ENCODE measurements at places on chromosomes 6 and 20.
A peak's percentile ranks its signal among the peaks of the same experiment; 100 is the strongest.

DNA sequence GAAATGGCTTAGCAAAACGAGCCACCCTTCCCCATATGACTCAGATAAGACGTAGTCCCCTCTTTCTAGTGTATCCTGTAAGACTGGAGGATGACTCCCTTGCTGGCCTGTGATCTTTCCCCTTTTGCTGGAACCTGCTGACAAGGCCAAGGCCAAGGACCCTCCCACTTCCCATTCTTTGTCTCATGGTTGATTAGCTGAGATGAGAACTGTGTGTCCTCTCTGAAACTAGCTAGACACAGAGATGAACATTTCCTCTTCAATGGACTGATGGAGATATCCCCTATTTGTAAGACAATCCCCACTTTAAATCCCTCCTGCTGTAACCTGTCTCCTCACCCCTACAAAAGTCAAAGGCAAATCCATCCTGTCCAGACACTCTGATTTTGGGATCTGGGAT lies 33.4 kb upstream of the SCRT2 start:
- DNase-seq, result no peak

GRCh38 chr6:145286916-145287315 lies 448.4 kb downstream of the EPM2A start:
- no peak for DNase-seq

DNA sequence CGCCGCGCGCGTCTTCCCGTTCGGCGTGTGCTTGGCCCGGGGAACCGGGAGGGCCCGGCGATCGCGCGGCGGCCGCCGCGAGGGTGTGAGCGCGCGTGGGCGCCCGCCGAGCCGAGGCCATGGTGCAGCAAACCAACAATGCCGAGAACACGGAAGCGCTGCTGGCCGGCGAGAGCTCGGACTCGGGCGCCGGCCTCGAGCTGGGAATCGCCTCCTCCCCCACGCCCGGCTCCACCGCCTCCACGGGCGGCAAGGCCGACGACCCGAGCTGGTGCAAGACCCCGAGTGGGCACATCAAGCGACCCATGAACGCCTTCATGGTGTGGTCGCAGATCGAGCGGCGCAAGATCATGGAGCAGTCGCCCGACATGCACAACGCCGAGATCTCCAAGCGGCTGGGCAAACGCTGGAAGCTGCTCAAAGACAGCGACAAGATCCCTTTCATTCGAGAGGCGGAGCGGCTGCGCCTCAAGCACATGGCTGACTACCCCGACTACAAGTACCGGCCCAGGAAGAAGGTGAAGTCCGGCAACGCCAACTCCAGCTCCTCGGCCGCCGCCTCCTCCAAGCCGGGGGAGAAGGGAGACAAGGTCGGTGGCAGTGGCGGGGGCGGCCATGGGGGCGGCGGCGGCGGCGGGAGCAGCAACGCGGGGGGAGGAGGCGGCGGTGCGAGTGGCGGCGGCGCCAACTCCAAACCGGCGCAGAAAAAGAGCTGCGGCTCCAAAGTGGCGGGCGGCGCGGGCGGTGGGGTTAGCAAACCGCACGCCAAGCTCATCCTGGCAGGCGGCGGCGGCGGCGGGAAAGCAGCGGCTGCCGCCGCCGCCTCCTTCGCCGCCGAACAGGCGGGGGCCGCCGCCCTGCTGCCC lies 1.1 kb downstream of the SOX4 start:
- DNase-seq, result peak; percentile 64

DNA sequence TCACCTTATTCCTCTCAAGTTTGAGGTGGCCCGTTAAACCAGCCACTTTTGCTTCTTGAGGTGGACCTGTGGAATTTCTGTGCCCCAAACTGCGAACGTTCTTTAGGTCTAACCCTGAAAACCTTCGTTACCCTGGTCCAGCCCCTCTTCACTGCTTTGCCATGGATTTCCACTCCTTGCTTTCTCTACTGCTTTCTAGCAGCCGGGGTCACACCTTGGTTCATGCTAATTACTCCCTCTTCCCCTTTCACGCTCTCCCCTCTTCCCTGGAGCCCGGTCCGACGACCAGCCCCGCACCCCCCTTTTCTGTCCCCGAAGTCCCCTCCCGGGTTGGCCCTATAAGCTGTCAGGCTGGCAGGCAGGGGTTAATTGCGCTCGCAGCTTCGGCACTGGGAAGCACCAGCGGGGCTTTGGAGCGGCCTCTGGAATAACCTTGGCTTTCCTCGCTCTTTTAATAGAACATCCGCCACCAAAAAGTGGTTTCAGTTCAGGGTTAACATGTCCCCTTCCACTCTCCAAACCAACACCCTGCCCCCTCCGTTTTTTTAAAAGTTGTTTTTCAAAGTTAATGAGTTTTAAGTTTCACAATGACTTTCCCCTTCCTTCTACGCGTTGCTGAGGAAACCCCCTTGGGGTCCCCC lies 1.4 kb upstream of the HIVEP1 start:
- peak; percentile 38 for DNase-seq

DNA sequence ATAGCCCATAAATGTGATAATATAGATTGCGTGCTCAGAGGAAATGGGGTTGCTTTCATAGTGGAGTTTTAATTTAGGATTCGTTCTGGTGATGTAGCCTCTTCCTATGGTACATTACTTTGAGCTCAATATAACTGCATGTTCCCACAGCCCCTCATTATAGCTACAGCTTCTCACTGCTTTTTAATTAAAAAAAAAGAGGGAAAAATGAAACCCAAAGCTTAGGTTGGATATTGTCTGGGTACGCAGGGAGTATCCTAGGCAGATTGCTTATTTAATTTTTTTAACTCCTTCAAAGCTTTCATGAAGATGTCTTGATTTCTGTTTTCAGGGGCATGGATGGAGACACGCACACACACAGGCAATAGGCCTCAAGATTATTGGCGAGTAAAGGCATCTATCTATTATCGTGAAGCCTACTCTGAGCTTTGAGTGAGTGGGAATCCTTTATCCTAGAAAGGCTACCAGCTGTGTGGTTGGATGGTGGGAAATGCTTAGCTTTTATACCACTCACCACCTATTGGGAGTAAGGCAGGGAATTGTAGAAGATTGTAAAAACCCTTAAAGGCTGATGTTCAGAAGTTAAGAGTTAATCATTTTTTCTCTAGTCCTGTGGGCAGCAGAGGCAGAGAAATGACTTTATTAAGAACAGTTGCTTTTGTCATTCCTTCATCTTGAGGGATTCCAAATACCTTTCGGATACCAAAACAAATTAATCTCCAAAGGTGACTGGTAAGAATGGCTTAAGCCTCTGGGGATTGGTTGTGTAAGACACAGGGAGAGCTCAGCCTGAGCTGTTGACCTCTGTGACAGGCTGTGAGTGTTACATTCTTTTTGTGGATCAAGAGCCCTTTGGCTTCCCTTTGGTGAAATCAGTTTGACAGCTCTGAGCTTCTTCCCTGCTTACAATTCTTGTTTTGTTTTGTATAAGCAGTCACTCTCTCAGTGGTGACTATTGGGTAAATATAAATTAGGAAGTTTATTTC lies 33.4 kb downstream of the CTNNBL1 start:
- no peak for DNase-seq

GRCh38 chr6:163588220-163588919 lies 173.9 kb downstream of the QKI start:
- no peak for DNase-seq

DNA sequence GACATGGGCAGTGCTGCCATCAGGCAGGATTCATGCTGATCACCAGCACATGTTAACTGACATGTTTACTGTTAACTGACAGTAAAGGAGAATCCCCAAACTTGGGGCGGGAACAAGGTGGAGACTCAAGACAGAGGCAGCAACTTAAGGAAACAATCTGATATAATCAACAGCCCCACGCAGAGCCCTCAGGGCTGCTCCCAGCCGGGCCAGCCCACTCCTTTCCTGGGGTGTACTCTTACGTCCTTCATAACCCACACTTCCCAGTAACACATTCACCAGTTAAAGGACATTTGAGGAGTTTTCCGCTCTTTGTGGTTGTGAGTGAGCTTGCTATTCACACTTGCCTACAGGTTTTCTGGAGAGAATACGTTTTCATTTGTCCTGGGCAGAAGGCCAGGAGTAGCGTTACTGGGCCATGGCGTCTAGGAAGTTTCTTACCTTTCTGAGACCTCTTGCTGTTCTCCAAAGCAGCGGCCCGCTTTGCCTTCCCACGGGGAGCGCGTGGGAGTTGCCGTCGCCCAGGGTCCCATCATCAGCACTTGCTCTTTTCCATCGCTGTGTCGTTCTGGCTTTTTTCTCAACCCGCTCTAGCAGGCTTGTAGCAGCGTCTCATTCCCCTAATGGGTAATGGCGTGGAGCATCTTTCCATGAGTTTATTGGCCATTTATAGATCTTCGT lies 56.4 kb downstream of the FOXF2 start:
- no peak for DNase-seq

DNA sequence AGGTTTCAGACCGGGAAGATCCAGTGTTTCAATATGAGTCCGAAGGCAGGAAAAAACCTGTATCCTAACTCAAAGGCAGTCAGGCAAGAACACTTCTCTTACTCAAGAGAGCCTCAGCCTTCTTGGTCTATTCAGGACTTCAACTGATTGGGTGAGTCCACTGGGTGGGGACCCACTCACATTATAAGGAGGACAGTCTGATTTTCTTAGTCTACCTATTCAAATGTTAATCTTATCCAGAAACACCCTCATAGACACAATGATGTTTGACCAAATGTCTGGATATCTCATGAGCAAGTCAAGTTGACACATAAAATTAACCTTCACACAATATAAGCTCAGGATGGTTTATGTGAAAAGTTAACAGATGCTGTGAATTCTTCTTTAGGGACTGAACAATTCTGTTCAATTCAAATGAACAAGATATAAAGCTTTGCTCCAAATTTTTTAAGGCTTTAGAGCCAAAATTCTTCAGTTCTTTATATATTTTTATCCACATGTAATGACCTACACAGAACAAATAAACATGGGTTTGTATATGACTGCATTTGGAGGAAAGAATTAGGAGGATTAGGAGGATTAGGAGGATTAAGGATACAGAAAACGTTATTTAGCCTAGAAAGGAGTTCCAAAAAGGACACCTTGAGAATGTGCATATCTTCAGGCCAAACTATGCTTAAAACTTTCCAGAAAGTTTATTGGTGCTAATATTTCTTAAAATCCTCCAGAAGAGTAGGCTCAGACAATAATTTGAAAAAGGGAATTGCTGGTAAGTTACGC lies 35.3 kb upstream of the LAMA2 start:
- DNase-seq, result no peak

- DNase-seq, result no peak
Observed at GRCh38 chr6:144601221-144601620, 316.1 kb downstream of the UTRN start.

- no peak for DNase-seq
Observed at GRCh38 chr6:69663215-69663614, 133.6 kb downstream of the LMBRD1 start.

- DNase-seq, result no peak
Observed at GRCh38 chr20:409697-410559, 1.8 kb downstream of the RBCK1 start.

DNA sequence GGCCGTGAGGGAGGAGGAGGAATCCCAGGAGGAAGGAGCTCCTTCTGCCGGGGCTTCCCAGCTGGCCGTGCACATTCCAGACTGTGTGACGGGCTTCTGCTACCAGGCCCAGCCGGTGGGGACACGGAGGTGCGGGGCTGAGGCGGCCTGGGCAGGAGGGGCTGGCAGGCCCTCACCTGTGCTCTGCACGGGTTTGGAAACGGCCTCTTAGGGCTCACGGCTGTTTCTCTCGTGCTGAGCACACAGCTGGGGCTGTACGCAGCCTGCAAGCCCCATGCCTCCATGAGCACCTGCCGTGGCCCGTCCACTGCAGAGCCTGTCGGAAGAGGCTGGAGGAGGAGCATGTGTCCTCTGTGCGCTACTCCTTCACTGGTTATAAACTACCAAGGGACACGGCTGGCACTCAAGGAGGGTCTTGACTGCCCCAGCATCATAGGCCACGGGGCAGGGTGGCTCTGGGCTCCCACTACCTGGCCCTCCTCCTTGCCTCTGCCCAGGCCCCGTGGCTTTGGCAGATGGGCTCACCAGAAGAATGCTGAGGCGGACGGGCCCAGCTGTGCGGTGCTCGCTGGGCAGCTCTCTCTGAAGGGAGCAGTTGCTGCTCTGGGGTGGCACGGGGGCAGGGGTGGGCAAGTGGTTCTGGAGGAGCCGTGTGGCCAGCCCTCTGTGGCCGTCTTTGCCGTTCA lies 15.8 kb downstream of the NPEPL1 start:
- DNase-seq, result no peak

DNA sequence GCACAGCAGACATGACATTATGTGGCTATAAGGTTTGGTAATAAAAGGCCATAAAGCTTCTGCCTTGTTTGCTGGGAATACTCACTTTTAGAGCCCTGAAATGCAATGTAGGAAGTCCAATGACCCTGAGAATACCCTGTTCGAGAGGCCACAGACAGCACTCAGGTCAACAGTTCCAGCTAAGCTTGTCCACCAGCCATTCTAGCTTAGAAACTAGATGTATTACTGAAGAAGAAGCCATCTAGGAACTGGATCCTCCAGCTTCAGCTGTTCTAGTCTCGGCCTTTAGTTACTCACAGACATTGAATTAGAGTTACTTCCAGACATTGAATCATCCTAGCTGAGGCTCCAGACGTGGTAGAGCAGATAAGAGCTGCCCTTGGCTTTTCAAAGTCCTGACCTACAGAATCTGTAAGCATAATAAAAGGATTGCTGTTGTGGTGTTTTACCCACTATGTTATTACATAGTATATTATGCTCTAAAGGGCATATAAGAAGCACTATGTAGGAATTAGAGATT lies 84.9 kb downstream of the MMS22L start:
- DNase-seq, result no peak
